Daoy (cell line): ENCODE measurements at places on chromosomes 11 and 22. TPM values are rescaled to one million over a fixed set of nuclear protein-coding genes. Genes with fewer than 3 reads are reported as not detected.
A peak's percentile ranks its signal among the peaks of the same experiment; 100 is the strongest.

- no peak for DNase-seq
These were observed 18.9 kb downstream of the MYRF start for GRCh38 chr11:61771195-61771894.

GRCh38 chr11:78080818-78081495, 1.3 kb upstream of the NDUFC2 start:
- peak; percentile 49 for DNase-seq

- no peak for DNase-seq
These were observed 568.9 kb downstream of the LUZP2 start for GRCh38 chr11:25065746-25066145.

GRCh38 chr11:27977031-27977430, 130.9 kb downstream of the KIF18A start:
- peak; percentile 46 for DNase-seq

GRCh38 chr11:20310137-20310536, 53.4 kb upstream of the HTATIP2 start:
- DNase-seq, result no peak

DNA sequence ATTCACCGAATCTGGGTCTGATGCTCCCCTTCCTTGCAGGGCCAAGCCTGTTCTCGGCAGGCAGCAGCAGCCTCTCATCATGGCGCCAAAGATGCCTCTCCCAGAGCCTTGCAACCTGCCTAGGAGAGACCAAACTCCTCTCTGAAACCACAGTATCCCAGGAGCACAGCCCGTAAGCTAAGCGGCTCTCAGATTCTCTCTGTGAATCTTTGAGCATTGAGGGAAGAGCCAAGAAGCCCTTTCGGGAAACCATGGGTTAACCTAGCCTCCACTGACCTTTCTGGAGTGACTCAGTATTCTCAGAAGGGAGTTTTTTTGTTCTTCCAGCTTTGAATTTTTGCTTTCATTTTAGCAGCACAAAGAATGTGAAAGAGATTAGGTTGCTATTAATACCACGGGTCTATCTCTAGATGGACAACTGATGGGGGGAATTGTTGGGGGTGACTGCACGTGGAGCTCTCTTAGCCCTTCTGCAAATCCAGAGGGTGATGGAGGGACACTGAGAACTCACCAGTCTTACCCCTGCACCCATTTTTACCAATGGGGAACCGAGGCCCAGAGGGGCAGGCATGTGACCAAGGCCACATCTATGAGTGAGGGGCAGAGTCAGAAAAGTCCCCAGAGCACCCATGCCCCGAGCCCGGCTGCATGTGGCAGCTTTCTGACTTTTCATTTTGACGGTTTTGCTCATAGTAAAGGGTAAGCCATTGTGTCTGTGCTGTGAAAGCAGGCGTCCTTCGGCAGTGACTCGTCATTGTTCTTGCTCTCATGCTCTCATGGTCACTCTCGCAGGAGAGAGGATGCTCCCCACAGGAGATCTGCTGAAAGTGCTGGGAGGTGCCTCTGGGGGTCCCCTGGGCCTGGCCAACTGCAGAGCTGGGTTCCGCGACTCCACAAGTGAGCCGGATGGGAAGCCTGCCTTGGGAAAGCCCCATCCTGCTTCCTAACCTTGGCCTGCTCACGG, 36.0 kb downstream of the IRAG1 start:
- peak; percentile 45 for DNase-seq

- DNase-seq, result no peak
These were observed 21.0 kb upstream of the OR6X1 start for GRCh38 chr11:123775289-123775688.

DNA sequence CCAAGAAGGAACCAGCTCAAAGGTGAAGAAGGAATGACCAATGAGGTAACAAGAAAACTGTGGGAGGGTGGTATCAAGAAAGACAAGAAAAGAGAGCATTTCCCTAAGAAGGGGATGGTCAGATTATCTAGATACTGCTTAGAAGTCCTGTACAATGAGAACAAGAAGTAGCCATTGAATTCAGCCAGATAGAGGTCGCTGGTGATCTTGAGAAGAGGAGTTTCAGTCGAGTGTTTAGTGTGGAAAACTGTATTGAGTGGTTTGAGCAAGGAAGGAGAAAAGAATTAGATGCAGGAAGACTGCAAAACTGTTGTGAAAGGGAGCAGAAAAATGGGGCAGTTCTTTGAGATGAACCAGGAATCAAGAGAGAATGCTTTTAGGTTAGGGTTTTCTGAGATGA, 74.6 kb upstream of the FAT3 start:
- DNase-seq, result no peak

- DNase-seq, result peak; percentile 86
These were observed 1.7 kb downstream of the CBX6 start for GRCh38 chr22:38870312-38870741.

DNA sequence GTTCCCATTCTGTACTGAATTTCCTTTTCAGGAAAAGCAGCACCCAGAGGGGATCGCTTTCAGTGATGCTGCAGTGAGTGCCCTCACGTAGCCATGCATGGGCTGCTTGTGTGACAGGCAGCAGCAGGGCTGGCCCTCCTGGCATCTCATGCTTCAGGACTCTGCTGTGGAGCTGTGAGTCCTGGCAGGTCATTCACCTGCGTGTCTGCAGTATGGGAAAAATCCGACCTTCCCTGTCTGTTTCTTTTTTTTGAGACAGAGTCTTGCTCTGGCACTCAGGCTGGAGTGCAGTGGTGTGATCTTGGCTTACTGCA, 13.4 kb downstream of the GLB1L2 start:
- DNase-seq, result no peak

DNA sequence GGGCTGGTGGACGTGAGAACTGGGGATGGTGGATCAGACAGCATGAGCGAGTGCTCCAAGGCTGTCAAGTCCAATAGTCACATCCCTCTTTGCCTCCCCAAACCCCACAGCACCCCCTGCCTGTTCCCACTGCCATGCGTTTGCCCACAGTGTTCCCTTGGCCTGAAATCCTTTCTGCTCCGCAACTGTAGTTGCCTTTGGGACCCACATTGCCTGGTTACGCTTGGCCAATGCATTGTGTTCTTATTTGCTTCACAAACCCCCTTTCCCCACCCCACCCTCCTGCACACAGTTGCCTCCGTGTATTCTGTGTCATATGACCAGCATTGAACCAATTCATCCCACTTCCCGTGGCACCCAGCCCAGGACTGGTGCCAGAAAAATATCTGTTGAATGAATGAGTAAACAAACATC, 2.1 kb upstream of the KIAA0930 start:
- DNase-seq, result peak; percentile 35

DNA sequence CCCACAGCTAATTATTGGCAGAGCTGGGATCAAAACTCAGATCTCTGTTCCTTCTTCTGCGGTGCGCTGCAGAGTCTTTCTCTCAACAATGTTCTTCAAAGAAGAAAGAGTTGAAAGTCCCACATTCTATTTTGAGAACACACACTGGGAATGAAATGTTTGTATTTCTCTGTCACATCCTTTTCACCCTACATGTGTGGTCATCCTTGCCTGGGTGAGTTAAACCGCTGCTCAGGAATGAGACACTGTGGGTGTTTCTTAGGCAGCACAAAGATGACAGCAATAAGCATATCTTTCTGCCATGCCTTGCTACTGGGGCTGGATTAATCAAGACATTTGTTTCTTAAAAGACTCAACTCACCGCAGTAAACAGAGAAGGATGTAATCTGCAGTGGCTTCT, 222.6 kb downstream of the LARGE1 start:
- peak; percentile 64 for DNase-seq

GRCh38 chr11:118618115-118618990, 10.9 kb downstream of the PHLDB1 start:
- peak; percentile 43 for DNase-seq

GRCh38 chr22:17108256-17109112, 12.7 kb downstream of the TMEM121B start:
- DNase-seq, result no peak

- no peak for DNase-seq
These were observed 80.6 kb downstream of the PPP6R3 start for GRCh38 chr11:68541116-68541515.

DNA sequence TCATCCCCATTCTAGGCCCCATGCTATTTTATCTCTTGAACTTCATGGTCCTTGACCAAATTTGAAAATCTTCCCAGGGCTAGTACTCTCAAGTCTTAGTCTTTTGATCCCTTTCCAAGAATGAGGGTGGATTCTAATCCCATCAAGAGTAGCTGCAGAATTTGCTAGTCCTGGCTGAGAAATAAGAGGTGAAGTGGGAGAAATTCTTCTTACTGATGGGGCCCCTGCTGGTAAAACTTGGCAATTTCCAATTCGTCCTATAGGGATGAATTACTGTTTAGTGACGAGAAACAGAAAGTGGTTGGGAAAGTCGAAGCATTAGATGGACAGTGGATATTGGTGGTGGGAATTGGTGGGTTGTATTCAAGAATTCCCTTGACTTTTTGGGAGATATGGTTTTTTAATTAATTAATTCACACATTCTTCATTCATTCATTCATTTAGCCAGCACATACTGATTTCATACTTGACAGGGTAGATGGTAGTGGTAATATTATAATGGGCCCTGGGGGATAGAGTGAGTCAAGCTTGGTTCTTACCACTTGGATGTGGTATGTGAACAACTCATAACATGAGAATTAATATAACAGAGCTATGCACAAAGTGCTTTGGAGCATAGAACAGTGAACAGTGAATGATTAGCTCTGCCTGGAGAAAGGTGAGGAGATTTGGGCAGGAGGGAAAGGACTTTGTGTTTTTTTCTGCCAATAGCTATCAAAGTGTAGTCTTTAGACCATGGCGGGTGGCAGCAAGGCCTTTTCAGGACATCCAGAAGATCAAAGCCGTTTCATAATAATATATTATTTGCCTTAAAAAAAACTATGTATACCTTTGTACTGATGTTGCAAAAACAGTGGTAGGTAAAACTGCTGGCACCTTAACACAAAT, 103.8 kb downstream of the STIM1 start:
- DNase-seq, result peak; percentile 79

DNA sequence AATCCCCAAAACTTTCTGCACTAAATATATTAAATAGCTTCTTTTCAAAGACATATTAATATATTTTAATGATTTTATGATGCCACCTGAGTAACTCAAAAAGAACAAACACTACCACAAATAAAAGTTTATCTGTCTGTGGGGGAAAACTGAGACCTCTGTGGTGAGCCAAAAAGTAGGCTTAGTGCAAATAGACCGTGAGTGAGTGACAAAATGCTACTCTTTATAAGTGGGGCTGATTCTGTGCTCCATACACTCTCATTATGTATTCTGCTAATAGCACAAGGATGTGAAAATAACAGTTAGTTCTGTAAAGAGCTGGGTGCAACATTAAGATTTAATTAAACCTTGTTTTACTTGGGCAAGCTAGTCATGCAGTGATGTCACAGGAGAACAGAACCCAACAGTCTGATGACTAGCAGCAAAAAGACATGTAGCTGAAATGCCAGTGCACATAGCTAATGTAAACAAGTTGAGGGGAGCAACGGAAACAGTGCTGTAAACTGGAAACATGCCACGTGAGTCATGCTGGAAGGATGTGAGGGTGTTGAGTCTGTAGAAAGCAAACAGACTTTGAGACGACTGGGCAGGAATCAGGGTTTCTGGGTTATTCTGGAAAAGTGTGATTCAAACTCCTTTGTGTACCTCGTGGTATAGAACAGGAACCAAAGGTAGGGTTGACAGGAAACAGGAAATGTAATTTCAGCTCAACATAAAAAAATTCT, 1130.4 kb downstream of the LRRC4C start:
- peak; percentile 54 for DNase-seq

DNA sequence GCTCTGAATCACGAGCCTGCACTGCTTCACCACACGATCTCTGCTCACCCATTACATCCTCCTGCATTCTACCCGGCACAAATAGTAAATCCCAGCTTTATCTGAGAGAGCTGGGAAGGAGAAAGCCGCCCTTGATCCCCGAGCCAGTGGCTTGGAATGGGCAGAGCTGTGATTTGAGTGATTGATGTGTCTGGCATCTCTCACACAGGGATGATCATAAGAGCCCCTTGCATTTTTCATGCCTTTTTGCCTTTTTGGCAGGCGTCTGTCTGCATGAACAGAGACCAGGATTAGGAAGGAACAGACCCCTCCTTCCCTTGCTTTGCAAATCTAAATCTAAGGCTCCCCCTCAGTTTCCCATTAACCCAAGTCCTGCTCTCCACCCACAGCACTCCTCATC, 945.3 kb downstream of the NTM start:
- DNase-seq, result no peak

GRCh38 chr22:25564979-25565677, 653 bp downstream of the GRK3 start:
- peak; percentile 34 for DNase-seq

- peak; percentile 46 for DNase-seq
These were observed 51.5 kb downstream of the FAM181B start for GRCh38 chr11:82682003-82682751.

DNA sequence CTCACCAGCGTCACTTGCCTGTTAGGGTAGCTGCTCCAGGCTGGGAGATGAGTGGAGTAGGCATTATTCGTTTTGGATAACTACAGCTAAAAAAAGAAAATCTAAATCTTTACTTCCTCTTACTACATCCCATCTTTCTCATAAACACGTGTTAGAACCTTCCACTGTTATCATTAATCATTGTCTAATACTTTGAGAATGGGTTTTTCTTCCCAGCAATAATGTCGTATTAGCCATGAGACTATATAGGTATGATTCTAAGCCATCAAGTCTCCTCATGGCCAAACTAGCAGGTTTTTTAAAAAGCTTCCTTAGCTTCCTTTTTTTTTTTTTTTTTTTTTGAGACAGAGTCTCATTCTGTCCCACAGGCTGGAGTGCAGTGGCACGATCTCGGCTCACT, 3.9 kb upstream of the TEF start:
- DNase-seq, result no peak

GRCh38 chr11:46916286-46917108, 1.9 kb downstream of the LRP4 start:
- DNase-seq, result peak; percentile 75

MS4A15 gene
- total RNA-seq, result not detected in 2 replicates

CTSW gene
- 0.11 TPM in 1 of 2 replicates, not detected in the other for total RNA-seq

OR52A5 gene
- total RNA-seq, result not detected in 2 replicates

CSRP3 gene
- total RNA-seq, result not detected in 2 replicates

ELF5 gene
- total RNA-seq, result not detected in 2 replicates

STIM1 gene
- total RNA-seq, result 7.7 and 13.5 TPM in 2 replicates

OOSP2 gene
- total RNA-seq, result not detected in 2 replicates

OR2AG1 gene
- total RNA-seq, result not detected in 2 replicates

SCGB1A1 gene
- not detected in 2 replicates for total RNA-seq

BTBD18 gene
- not detected in 2 replicates for total RNA-seq

MUC6 gene
- total RNA-seq, result not detected in 2 replicates

EFCAB6 gene
- total RNA-seq, result 2.6 and 3.1 TPM in 2 replicates

BTBD10 gene
- total RNA-seq, result 62.2 and 68.4 TPM in 2 replicates

SAA1 gene
- total RNA-seq, result 0.69 TPM in 1 of 2 replicates, not detected in the other

BDNF gene
- 11.9 and 12.5 TPM in 2 replicates for total RNA-seq

CLMP gene
- total RNA-seq, result 20.8 and 29.1 TPM in 2 replicates

DAGLA gene
- 0.65 and 0.91 TPM in 2 replicates for total RNA-seq

VSIG10L2 gene
- not detected in 2 replicates for total RNA-seq
